ENCODE measurements at places on chromosomes 3 and 15. TPM values are rescaled to one million over a fixed set of nuclear protein-coding genes. Genes with fewer than 3 reads are reported as not detected.

Gene PLIN1
- total RNA-seq: 6.3 TPM

Gene TMEM207
- not detected for total RNA-seq

Gene FBXL2
- total RNA-seq: 0.19 TPM

Gene IL5RA
- not detected for total RNA-seq

Gene CHRM5
- total RNA-seq: not detected

Gene PRR20G
- total RNA-seq: not detected

Gene ACKR4
- 0.43 TPM for total RNA-seq

DNA sequence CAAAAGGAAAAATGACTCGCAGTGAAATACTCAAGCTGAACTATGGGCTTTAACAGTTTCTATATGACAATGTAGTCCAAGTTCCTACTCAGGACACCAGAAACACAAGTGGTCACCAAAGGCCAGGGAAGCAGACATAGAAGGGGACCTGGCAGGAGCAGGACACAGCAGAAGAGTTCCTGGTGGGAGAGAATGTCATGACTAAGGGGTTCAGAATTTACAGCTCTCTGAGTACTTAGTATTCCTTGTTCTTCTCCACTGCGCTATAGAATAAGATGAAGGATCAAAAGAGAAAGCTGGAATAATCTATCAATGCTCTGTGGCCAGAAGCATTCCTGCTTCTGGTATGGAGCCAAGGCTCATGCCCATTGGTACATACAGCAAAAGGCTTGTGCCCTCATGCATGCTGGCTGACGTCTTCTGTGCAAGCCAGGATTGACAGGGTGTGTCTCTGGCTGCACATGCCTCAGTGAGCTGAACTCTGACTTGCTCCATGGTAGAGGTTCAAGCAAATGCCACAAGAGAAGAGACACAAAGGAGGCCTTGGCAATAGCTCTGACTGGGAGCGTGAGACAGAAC lies 128.7 kb upstream of the SLC2A2 start:
- H3K27me3 ChIP-seq: no peaks in the 10 kb centered on the region
- peaks cover 69% of the 10 kb centered on the region for H3K36me3 ChIP-seq
- no peaks in the 10 kb centered on the region for H3K4me1 ChIP-seq
- H3K4me3 ChIP-seq: no peak overlapping the region

DNA sequence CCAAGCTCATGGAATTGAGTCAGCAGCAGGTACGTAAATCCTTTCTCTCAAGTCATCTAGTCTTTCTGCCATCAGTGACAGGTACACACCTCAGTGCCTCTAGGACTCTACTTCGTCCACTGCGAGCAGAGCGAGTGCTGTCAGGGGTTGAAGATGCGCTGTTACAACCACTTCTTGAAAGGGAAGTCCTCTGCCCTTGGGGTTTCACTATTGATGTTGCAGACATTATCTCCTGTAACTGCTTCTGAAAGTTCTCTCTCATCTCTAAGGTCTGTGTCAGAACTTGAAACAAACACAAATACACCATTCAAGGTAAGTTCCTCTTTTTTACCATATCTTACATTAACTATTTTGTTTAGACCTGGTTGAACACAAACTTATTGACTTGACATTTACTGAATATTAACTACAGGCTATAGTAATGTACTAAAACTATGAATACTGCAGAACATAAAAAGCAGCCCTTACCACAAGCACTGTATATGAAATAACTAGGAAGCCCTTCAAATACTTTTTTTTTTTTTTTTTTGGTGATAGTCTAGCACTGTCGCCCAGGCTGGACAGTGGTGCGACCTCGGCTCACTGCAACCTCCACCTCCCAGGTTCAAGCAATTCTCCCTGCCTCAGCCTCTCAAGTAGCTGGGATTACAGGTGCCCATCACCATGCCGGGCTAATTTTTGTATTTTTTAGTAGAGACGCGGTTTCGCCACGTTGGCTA lies 41.5 kb downstream of the TOPBP1 start:
- no peak for DNase-seq
- no peak overlapping the region for H3K4me3 ChIP-seq
- no peaks in the 10 kb centered on the region for H3K4me1 ChIP-seq
- H3K27ac ChIP-seq: no peak overlapping the region

DNA sequence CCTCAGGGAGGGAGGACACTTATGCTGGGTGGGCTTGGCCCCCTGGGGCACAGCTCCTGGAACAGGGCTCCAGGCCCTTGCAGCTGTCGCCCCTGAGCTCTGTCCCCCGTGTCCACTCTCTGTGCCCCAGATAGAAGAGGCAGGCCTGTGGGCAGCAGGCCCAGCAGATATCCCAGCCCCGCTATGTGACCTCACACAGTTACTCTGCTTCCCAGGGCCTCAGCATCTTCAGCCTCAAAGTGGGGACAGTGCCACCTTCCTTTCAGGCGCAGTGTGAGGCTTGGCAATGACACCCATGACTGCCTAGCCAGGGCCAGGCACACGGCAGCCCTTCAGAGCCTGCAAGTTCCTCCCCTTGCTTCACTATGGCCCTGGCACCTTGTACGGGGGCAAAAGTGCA lies 98.4 kb downstream of the IQSEC1 start:
- no peaks in the 10 kb centered on the region for H3K27me3 ChIP-seq
- H3K4me1 ChIP-seq: peaks cover 36% of the 10 kb centered on the region
- DNase-seq: peak; percentile 41
- H3K27ac ChIP-seq: no peak overlapping the region

DNA sequence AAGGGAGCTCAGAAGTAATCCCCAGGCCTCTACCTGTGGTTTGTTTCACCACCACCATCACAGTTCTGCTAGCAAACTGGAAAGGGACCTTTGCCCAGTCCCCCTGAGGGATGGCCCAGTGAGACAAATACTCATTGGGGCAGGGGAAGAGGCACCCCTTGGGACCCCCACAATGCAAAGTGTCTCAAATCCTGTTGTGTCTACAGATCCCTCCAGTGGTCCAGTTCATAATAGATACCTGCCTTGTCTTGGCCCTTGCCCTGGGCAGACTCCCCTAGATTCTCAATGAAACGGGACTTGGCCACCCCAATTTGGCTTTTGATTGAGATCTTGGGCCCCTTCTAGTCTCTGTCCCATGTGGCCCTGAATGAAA lies 43.8 kb upstream of the RAB6B start:
- no peak overlapping the region for H3K27ac ChIP-seq
- no peaks in the 10 kb centered on the region for H3K36me3 ChIP-seq
- no peak overlapping the region for H3K4me3 ChIP-seq
- no peaks in the 10 kb centered on the region for H3K27me3 ChIP-seq

GRCh38 chr15:92883163-92883875 lies 16.8 kb upstream of the CHD2 start:
- peaks cover 44% of the 10 kb centered on the region for H3K4me1 ChIP-seq
- peak overlapping the region; percentile 98 for H3K27ac ChIP-seq
- peak; percentile 75 for DNase-seq
- H3K4me3 ChIP-seq: peak overlapping the region; percentile 83

- no peak overlapping the region for H3K27ac ChIP-seq
- no peaks in the 10 kb centered on the region for H3K36me3 ChIP-seq
- no peak overlapping the region for H3K4me3 ChIP-seq
- DNase-seq: no peak
- H3K27me3 ChIP-seq: no peaks in the 10 kb centered on the region
- peaks cover 6% of the 10 kb centered on the region for H3K4me1 ChIP-seq
Measured at GRCh38 chr15:33449810-33450209, 139.0 kb downstream of the RYR3 start.

GRCh38 chr15:68559345-68560310 lies 19.2 kb upstream of the CORO2B start:
- peak overlapping the region; percentile 58 for H3K4me3 ChIP-seq
- no peaks in the 10 kb centered on the region for H3K36me3 ChIP-seq
- DNase-seq: peak; percentile 90
- no peak overlapping the region for H3K27ac ChIP-seq

GRCh38 chr3:170267793-170268192 lies 45.6 kb downstream of the PRKCI start:
- no peak for DNase-seq
- H3K27me3 ChIP-seq: no peaks in the 10 kb centered on the region
- no peak overlapping the region for H3K27ac ChIP-seq
- H3K4me1 ChIP-seq: no peaks in the 10 kb centered on the region

DNA sequence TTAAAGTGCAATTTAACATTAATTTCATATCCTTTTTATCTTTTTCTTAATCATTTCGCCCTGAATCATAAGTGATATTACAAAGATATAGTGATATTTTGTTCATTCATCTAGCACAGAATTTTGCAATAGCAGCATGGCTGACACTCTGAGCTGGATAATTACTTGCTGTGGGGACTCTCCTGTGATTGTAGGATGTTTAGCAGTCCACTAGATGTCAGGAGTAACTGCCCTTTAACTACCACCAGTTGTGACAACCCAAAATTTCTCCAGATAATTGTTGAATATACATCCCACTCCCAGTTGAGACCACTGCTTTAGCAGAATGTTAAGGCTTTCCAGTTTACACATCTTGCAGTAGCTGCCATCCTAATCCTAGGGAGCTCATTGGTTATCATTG lies 196.8 kb upstream of the MBNL1 start:
- no peak overlapping the region for H3K27ac ChIP-seq
- no peak overlapping the region for H3K4me3 ChIP-seq
- H3K27me3 ChIP-seq: no peaks in the 10 kb centered on the region

- no peaks in the 10 kb centered on the region for H3K36me3 ChIP-seq
- no peak overlapping the region for H3K4me3 ChIP-seq
- no peaks in the 10 kb centered on the region for H3K4me1 ChIP-seq
- no peaks in the 10 kb centered on the region for H3K27me3 ChIP-seq
- no peak overlapping the region for H3K27ac ChIP-seq
Measured at GRCh38 chr3:134302674-134303073, 52.0 kb upstream of the RYK start.

GRCh38 chr15:51202783-51203182 lies 108.1 kb upstream of the TNFAIP8L3 start:
- no peaks in the 10 kb centered on the region for H3K4me1 ChIP-seq
- H3K27ac ChIP-seq: no peak overlapping the region
- H3K4me3 ChIP-seq: no peak overlapping the region
- no peak for DNase-seq
- H3K27me3 ChIP-seq: no peaks in the 10 kb centered on the region

DNA sequence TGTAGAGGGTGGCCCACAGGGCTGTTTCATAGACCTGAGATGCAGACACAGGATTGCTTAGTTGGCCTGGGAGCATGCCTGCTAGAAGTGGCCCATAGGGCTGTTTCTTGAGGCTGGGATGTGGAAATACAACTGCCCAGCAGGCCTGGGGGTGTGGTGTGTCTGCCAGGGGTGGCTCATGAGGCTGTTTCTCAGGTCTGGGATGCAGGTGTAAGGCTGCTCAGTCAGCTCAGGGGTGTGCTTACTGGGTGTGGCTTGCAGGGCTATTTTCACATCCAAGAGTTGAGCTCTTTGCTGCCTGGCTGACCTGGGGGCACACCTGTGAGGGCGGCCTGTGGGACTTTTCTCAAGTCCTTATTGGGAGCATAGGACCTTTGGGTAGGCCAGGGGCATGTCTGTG lies 131.3 kb downstream of the DOCK3 start:
- DNase-seq: no peak
- no peaks in the 10 kb centered on the region for H3K27me3 ChIP-seq
- H3K36me3 ChIP-seq: no peaks in the 10 kb centered on the region
- H3K4me3 ChIP-seq: no peak overlapping the region
- H3K27ac ChIP-seq: no peak overlapping the region
- no peaks in the 10 kb centered on the region for H3K4me1 ChIP-seq

GRCh38 chr3:120182613-120183511 lies 88.6 kb upstream of the GSK3B start:
- no peaks in the 10 kb centered on the region for H3K27me3 ChIP-seq
- H3K4me1 ChIP-seq: peaks cover 2% of the 10 kb centered on the region
- no peaks in the 10 kb centered on the region for H3K36me3 ChIP-seq
- no peak for DNase-seq

DNA sequence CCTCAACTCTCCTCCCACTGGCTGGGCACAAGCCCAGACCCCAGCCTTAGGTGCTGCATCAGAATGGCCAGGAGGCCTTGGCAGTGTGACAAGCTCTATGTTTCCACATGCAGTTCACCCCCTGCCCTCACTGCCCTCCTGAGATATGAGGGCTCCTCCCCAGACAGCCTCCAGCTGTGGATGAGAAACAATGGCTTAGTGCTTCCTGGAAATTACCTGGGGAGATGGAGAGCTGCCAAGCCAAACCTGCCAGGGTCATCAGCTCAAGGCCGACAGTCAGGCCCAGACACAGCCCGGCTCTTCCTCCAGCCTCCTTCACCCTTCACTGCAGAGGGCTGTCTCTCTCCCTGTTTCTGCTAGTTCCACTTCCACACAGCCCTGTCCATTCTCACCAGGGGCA lies 76.3 kb downstream of the MYLK start:
- H3K27me3 ChIP-seq: no peaks in the 10 kb centered on the region
- no peaks in the 10 kb centered on the region for H3K4me1 ChIP-seq
- DNase-seq: no peak
- no peak overlapping the region for H3K27ac ChIP-seq
- no peaks in the 10 kb centered on the region for H3K36me3 ChIP-seq
- no peak overlapping the region for H3K4me3 ChIP-seq

DNA sequence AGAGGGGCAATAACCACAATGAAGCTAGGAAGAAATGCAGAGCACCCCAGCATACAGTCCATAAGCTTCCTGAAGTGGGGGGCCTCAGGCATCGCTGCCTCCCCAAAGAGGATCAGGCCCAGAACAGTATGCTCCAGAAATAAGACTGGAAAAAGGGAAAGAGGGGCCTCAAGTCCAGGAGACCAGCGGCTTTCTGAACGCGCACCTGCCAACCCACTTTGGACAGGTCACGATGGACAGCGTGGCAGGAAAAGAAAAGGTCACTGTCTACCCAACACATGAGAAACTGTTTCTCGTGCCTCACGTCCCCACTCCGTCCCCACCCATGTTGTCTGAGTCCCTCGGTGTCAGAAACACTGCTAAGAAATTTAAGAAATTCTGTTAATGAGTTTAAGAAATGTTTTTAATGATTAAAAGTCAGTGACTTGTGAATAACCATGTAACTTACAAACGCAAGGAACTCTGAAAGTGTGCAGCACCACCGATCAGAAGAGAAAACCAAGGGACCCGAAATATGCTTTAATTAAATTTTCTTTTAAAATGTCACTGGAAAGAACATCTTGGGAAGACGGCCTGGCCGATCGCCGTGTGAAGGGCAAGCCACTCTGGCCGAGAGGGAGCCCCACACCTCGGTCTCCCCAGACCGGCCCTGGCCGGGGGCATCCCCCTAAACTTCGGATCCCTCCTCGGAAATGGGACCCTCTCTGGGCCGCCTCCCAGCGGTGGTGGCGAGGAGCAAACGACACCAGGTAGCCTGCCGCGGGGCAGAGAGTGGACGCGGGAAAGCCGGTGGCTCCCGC lies 1.7 kb upstream of the PPARG start:
- no peaks in the 10 kb centered on the region for H3K4me1 ChIP-seq
- peak; percentile 20 for DNase-seq
- peaks cover 41% of the 10 kb centered on the region for H3K27me3 ChIP-seq
- no peaks in the 10 kb centered on the region for H3K36me3 ChIP-seq
- peak overlapping the region; percentile 74 for H3K4me3 ChIP-seq

DNA sequence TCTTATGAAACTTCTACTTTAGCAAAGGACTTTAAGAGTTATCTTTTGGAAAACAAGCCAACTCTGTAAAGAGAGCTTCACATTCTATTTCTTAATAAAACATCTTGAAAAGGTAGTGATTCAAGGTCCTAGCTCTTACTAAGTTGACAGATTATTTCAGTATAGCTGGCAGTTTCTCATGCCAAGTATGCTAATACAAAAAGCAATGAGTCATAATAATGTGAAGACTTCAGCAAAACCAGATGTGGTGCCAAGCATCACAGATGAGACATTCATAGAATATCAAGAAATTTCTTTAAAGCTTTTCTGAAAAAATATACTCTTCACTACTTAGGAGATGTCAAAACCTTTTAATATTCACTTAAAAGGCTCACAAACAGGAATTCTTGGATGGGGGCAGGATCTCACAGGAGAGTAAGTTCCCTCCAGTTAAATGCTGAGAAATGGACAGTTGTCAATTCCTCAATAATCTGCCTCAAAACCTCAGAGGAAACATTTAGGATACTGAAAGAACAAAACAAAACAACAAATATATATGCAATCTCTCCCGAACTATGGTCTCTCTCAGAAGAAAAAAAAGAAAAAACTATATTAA lies 45.6 kb downstream of the DCBLD2 start:
- DNase-seq: no peak
- H3K36me3 ChIP-seq: no peaks in the 10 kb centered on the region
- no peaks in the 10 kb centered on the region for H3K27me3 ChIP-seq
- H3K4me3 ChIP-seq: no peak overlapping the region

Measured in psoas muscle (tissue), 8 donors.